ENCODE measurements at places on chromosomes 12 and 14.

GRCh38 chr14:91300283-91300895, 55.9 kb upstream of the GPR68 start:
- DNase-seq = no peak

DNA sequence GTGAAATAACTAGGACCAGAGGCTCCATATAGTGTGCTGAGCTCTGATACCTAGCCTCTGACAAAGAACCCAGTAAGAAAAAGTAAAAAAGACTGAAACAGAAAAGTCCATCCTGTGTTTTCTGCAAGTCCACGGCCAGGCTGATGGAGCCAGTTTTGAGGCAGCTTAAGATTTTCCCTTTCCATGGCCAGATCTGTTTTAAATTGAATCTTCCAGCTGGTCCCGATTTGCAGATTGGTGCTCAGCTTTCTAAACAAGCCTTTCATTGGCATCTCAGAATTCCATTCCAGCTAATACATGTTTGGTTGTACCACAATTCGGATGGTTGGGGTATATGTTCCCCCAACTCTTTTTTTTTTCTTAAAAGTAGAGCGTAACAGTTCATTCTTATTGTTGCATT, 152.0 kb downstream of the DACT1 start:
- DNase-seq = no peak

DNA sequence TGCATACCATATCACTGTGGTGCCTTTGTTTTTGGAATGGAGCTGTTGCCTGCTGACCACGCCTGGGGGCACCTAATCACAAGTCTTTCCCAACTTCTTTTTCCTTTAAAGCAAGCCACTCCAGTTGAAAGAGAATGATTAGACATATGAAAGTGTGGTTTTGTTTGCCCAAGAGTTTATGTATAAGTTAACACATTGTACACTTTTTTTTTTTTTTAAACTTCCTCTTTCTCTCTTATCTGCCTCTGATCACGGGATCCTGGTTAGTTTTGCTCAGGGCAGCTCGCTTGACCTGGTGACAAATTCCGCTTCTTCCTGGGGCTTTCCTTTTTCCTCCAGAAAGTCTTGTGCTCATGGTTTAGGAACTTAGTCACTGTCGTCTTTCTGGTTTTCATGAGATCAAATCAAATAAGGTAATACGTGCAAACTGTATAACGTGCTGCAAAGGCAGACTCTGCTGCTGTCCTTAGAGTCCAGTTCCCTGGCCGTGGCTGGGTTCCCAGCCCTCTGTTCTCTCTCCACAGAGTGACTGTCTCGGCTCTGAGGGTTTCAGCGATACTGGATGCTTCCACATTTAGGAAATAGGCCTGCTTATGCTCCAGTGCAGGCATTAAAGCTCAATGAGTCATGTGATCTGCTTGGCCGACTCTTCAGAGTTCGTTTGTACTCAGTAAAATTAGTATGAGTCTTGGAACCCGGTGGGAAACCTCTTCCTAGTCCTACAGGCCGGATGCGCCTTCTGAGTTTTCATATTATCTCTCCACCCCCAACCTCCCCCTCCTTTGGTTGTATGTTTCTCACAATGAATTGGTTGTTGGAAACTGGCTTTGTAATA, 15.2 kb downstream of the RASSF3 start:
- DNase-seq = no peak

DNA sequence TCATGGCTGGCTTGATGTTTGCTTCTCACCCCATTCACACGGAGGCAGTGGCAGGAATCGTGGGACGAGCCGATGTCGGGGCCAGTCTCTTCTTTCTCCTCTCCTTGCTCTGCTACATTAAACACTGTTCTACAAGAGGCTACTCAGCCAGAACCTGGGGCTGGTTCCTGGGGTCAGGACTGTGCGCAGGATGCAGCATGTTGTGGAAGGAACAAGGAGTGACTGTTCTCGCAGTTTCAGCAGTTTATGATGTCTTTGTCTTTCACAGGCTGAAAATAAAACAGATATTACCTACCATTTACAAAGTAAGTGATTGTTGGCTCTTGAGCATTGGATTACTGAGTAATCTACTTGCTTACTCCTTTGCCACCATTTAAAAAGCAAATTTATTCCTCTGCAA, 170.6 kb downstream of the TMTC2 start:
- no peak for DNase-seq

GRCh38 chr12:45934956-45935355, 55.4 kb downstream of the SCAF11 start:
- DNase-seq = no peak

GRCh38 chr14:63654346-63654745, 12.7 kb upstream of the WDR89 start:
- no peak for DNase-seq

DNA sequence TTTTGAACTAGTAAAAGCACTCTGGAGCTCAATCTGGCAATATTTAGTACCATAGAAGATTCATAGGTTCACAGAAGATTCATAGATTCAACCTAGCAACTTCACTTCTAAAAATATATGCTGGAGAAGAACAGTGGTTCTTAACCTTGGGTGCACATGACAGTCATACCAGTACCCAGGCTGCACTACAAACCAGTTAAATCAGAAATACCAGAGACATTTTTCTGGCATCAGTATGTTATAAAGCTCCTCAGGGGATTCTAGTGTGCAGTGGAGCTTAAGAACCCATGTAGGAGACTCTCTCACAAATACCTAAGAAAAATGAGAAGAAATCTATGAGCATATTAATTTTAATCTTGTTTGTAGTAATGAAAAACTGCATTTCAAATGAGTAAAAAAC, 46.6 kb downstream of the CNTN1 start:
- DNase-seq = no peak

DNA sequence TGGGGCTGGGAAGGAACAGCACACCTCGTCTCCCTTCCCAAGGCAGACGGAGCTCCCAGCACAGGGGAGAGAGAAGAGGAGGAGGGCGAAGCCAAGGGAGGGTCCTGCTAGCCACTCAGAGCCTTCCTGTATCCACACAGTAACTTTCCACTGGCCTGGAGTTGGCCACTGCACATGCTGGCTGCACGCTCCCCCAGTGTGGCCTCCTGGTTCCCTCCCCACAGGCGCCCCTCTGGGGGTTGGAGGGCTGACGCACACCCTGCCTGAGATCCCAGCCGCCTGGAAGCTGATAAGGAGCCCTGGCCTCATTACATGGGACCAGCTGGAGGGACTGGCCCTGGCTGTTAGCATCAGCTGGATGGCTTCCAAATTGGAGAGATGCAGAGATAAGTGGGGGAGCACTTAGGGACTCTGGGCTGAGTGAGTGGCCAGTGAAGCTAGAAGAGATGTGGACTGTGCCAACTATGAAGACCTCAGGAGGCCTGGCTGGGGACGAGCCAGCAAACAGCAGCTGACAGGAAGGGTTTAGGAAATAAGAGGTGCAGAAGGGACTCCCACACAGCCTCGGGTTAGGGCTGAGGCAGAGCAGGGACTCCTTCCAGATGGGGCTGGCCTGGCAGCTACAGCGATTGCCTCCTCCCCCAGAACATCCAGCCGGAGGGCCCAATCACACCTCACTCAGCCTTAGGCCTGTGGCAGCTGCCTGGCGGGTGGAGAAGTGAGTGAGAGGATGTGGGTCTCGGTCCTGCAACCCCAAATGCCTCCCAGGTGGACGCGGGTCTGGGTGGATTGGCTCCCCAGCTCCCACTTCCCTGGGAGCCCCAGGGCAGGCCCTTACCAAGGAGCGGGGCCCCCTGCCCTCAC, 26.3 kb upstream of the BCDIN3D start:
- no peak for DNase-seq

DNA sequence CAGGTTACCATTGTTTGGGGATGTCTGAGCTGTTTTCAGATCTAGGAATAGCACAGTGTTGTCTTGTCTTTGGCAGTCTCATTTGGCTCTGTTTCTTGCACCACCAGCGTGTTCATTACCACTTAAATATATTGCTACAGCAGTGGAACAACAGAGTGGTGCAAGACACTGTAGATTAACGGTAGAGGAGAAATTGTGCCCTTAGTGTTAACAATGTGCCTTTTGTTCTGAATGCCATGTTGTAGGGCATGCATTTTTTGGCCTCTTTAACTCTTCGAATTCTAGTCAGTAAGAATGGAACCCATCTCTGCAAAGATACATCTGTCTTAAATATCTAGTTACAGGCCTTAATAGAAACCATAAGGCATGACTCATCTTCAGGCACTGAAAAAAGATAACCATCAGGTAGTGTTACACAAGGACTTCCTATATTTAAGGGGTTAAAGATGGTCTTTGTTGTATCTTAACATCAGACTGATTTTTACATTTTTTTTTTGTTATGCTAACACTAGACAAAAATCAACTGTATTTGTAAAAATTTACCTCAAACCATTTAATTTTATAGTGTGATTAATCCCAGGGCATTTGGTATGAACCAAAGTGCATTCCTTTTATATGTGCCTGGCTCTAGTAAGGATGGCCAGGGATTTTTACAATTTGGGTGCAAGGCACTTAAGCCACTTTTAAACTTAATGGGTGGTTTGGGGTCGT, 12.9 kb downstream of the DYRK2 start:
- no peak for DNase-seq

DNA sequence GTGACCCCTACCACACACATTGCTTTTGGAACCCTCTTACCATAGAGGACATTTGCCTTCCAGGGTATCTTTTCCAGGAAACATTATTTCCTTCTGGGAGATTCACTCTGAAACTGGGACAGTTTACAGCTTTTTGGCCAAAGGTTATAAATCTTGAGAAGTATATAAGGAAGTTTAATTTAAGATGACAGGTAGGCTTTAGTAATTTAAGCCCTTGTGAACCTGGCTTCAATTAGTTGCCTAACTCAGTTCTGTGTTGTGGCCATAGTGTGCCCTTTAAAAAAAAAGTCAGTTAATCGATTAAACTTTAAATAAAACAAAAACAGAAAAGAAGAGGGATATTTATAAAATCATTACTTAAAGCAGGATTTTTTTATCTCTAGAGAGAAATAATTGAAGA, 142.9 kb downstream of the NAV3 start:
- DNase-seq = no peak

GRCh38 chr12:6551496-6552139, 4.2 kb downstream of the IFFO1 start:
- DNase-seq = no peak

- no peak for DNase-seq
Measured at GRCh38 chr14:86462193-86462753, 932.3 kb downstream of the FLRT2 start.

GRCh38 chr12:118370601-118371000, 2.1 kb downstream of the TAOK3 start:
- no peak for DNase-seq

- DNase-seq = no peak
Measured at GRCh38 chr12:56115329-56115728, 1.1 kb upstream of the RPL41 start.

- no peak for DNase-seq
Measured at GRCh38 chr12:78189656-78190055, 359.0 kb downstream of the NAV3 start.

DNA sequence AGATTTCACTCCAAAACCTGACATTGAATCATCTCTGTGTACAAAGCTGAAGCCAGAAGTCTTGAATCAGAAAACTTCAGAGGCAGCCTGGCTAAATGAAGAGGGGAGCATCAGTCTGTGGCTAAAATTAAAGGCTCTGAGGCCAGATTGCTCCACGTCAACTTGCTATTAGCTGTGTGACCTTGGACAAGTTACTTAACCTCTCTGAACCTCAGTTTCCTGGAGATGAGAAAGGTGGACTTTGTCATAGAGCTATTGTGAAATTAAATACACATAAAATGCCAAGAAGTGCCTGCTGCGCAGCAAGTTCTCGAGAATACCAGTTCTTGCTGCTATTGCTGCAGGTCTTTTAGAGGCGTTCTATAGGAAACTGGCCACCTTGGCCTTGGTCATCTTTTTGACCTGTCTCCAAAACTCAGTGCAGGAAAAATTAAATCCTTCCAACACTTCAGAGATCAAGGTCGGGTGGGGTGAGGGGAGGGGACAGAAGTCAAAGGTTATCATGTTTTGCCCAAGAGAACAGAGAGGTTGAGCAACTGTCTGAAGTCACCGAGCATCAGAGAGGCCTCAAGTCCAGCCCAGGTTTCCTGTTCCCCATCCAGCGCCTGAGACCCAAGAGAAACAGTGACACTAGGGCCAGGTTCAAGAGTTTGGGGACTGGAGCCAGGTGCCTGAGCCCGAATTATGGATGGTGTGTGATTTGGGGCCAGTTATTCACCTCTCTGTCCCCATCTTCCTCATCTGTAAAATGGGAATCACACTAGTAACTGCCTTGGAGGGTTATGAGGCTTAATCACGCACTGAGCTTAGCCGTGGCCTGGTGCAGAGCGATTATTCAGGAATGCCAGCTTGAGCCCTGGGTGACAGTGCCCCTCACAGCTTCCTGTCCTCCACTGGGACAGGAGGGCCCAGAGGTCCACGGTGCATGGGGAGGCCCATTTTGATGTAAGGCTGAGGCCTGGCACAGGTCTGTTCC, 1.1 kb downstream of the SERPINA1 start:
- no peak for DNase-seq

- DNase-seq = no peak
Measured at GRCh38 chr12:12010277-12011039, 60.3 kb upstream of the BCL2L14 start.

GRCh38 chr12:80412343-80412953, 31.6 kb upstream of the PTPRQ start:
- DNase-seq = no peak

- DNase-seq = no peak
Measured at GRCh38 chr14:53828820-53829219, 127.8 kb downstream of the BMP4 start.

DNA sequence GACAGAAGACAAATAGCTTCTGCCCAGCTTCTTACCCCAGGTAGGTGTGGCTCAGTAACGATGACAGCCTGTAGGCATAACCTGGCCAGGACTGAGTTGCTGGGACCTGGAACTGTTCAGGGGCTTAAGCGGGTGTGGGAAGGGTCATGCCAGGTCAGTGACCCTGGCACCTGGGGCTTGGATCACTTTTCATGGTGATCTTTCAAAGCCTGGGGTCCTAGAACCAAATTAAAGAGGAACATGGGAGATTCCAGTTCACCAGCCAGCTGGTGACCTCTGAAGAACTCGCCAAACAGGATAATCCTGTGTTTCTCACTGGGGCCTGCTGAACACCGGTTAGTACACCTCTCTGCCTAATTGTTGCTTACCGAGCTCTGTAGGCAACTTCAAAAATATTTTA, 102.6 kb upstream of the LMNTD1 start:
- DNase-seq = no peak

- DNase-seq = no peak
Measured at GRCh38 chr12:4556735-4557530, 5.1 kb upstream of the DYRK4 start.

DNA sequence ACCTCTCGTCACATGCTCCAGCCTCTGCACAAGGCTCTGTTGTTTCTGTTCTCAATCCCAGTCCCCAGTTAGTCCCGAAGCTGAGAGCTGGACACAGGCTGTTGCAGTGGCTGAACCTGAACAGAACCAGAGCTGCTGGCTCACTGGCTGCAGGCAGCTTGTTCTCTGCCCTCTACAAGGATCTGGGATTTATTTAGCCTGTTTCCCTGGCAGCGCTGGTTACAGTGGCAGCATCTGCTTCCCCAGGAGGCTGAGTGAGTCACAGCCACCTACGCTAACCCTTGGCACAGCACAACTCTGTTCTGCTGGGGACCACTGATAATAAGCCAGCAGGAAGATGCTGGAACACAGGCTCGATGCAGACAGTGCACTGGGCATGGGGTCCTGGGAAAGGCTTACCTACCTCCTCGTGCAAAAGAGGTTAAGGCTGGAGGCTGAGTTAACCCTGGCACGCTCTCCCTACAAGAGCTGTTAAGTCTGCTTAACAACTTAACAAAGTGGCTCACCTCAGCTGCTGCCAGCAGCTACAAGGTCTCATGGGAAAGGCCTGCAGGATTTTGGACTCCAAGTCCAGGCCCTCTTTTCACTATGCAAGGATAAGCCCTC, 299.6 kb downstream of the PCNX1 start:
- no peak for DNase-seq

All from stimulated activated CD8-positive, alpha-beta memory T cell treated with anti-CD3 and anti-CD28 coated beads, Interleukin-2, amount 100 ng/mL, for 48 hours (primary cell).